Mesangial cell (primary cell): ENCODE measurements at places on chromosomes 13 and 19. TPM values are rescaled to one million over a fixed set of nuclear protein-coding genes. Genes with fewer than 3 reads are reported as not detected.

ATP4A gene
- total RNA-seq, result not detected in 2 replicates

ZNF473 gene
- 3.9 and 5.7 TPM in 2 replicates for total RNA-seq

GFY gene
- not detected in 2 replicates for total RNA-seq

ZNF571 gene
- total RNA-seq, result 0.65 and 1.9 TPM in 2 replicates

CRTC1 gene
- total RNA-seq, result 2.6 and 12.7 TPM in 2 replicates

ANKRD27 gene
- 16.6 and 21.2 TPM in 2 replicates for total RNA-seq

ADGRL1 gene
- total RNA-seq, result 4.7 and 18.5 TPM in 2 replicates
